ENCODE measurements at places on chromosomes 7 and 10.

- DNase-seq = no peak
Measured at GRCh38 chr7:82674268-82674667, 230.7 kb upstream of the CACNA2D1 start.

DNA sequence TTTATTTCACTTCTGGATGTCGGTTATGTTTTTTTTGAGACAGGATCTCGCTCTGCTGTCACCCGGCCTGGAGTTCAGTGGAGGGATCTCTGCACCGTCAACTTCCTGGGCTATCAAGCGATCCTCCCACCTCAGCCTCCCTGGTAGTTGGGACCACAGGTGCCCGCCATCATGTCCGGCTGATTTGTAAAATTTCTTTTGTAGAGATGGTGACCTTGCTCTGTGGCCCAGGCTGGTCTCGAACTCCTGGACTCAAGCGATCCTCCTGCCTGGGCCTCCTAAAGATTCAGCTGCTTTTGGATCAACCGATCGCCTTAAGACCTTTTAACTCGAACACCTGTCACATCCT lies 606 bp upstream of the RABGEF1 start:
- no peak for DNase-seq

DNA sequence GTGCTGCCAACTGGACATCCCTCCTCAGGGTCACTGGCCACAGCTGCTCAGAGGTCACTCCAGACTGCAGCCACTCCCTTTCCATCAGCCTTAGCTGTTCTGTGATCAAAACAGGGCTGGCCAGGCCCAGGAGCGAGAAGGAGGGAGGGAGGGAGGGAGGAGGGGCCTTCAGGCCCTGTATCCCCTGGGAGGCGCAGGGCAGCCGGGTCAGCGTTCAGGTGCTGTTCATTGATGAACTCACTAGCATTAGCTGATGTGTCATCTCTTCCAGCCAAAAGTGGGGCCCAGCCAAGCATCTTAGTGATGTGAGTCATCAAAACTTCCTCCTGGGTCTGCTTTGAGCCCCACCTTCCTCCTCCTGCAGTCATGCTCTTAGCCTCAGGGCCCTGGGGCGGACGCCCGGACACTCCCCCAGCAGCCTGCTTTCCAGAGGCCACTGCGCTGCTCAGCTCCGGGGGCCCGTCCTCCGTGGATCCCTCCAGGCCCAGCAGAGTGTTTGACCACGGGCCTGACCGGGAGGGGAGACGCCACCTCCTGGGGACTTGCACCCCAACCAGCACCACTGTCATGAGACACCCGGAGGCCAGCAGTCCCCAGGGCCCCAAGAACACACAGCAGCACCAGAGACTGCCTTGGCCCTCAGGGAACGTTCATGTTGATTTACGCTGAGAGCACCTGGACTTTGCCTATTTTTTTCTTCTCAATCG lies 149.2 kb downstream of the PRKAG2 start:
- peak; percentile 31 for DNase-seq

DNA sequence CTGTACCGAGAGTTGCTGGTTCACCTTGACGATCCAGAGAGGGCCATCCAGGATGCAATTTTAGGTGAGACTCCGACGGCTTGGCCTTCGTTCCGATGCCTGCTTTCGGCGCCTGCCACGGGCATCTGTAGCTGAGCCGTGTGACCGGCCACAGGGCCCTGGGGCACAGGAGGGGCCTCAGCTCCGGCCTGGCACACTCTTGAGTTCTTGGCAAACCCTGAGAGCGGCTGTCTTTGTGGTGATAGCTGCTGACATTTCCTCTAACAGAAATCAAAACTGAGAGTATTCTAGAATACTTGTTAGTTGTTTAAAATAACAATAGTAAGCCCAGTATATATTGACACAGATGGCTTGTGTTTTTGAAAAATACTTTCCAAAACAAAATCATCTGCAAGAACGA lies 52.2 kb upstream of the SUN1 start:
- DNase-seq = no peak

DNA sequence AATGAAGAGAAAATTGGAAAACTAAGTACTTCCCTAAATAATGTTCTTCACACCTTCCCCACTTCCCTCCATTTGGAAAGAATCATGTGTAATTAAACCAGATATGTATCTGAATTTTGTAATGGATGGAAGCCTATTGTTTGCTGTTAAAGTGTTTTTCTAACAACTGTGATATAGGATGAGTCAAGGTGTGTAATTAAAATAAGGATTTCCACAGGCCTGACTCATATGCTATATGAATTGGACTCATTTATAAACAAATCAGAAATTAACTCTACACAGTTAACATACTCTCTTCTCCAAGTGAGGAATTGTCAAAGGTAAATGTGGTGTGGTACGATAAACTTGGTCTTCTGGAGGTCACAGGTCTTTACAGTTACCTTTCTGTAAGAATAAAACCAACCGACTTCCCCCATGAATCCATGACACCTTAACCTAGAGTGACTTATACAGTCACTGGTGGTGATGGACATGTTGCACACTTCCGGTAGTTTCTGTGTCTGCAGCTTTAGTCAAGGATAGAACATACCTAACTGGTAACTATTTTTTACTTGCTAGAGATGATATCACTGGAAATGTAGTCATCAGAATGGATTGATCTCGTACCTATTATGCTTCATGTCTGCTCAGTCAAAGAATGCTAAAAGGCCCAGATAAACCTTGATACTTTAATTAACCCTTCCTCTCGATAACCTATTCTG lies 12.8 kb downstream of the PNLIPRP3 start:
- DNase-seq = no peak

DNA sequence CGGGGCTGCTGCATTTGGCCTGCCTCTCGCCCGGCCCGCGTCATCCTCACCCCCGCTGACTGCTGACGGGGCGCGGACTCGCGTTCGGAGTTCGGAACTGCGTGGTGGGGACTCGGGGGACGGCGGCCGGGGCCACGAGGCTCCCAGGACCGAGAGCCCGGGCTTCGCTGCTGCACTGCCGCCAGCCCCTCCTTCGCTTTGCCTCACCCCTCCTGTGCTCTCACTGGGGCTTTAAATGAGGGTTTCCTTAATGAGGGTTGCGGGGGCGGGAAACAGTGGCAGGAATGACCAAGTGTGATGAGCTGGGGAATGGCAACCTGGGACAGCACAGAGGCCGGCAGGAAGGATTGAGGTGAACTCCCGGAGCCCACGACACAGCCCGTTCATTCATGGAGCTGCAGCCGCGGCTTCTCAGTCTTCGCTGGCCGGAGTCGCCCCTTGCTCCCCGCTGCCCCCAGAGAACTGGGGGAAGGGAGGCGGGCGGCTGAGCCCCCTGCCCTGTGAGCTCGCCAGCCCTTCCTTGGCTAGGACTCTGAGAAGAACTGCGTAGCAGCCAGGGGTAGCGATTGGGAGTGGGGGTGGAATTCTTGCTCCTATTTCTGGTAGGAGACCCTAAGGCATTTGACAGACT lies 1.5 kb upstream of the LRRC4 start:
- DNase-seq = no peak

DNA sequence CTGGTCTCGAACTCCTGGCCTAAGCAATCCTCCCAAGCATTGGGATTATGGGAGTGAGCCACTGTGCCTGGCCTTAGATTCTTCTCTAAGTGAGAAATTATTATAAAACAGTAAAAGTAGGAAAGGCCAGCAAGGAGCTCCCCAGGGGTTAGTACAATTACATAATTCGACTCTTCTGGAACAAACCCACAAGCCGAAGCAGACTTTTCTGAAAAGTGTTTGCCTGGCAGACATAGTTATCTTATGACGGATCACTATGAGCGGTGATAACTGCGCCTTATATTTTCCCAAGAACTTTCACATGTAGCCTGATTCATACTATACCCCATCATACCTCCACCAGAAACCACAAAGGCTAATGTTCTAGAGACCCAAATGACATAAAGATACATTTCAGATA lies 30.2 kb upstream of the SH3PXD2A start:
- no peak for DNase-seq

DNA sequence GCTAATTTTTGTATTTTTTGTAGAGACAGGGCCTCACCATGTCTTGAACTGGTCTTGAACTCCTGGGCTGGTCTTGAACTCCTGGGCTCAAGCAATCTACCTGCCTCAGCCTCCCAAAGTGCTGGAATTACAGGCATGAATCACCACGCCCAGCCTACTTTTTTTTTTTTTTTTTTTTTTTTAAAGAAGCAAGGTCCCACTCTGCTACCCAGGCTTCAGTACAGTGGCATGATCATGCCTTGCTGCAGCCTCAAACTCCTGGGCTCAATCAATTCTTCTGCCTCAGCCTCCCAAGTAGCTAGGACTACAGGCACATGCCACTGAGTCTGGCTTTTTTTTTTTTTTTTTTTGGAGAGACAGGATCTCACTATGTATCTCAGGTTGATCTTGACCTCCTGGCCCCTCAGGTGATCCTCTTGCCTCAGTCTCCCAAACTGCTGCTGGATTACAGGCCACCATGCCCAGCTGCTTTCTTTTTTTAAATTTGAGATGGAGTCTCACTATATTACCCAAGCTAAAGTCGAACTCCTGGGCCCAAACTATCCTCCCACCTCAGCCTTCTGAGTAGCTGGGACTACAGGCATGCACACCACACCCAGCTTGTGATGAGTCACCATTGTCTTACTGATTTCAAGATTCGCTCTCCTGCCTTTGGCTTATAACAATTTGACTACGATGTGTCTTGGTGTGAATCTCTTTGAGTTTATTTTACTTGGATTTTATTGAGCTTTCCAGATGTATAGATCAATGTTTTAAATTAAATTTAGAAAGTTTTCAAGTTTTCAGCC lies 9.0 kb downstream of the RPEL1 start:
- no peak for DNase-seq

DNA sequence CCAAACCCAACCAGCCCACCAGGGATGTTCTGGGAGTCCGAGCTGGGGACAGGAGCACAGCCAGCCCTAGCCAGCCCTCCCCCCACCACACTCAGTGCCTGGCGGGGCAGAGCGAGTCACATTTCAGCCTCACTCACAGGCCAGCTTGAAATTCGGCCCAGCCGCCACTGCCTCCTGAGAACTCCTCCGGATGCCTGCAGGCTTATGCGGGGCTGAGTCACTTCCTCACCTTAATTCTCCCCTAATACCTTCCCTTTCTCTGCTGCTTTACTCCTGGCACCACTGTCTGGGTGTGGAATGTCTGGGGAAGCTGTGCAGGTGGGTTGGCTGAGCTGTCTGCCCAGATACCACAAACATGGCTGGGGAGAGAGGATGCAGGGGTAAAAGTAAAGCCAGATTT lies 22.6 kb upstream of the DLG5 start:
- DNase-seq = no peak

GRCh38 chr7:120741371-120742042 lies 116.4 kb downstream of the TSPAN12 start:
- no peak for DNase-seq
